ENCODE measurements at places on chromosomes 7 and 10.

DNA sequence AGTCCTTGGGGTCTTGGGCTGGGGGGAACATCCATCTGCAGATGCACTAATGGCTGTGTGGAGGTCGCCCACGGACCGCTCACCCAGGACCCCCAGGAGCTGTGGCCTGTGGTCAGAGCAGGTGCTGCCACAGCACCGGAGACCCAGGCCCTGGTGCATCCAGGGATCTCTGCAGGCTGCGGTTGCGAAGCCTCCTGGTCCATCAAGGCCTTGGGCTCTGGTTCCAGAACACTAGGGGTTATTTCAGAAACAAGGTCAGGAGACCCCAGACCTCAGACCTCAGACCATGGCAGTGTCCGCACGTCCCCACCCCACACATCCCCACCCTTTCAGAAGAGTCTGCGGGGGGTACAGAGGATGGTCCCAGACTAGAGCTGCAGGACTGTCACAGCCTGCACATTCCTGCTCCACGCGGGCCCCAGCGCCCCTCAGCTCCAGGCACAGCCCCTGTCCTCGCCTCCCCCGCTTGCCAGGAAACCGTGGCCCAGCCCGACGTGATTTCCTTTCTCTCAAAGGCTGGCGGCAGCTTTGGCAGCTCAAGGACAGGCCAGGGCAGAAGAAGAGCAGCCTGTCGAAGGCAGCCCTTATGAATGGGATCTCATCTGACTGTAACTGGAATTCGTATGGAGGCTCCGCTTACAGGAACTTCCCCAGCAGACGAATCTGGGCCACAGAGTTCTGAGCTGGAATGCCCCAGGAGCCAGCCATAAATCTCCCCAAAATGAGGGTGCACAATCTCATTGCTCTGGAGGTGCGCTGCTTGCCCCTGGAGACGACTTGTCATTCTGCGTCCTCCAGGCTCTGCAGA is 136.2 kb upstream of the RET start:
- no peak for DNase-seq

- no peak for DNase-seq
Observed at GRCh38 chr10:10545771-10546170, 471.9 kb upstream of the CELF2 start.

DNA sequence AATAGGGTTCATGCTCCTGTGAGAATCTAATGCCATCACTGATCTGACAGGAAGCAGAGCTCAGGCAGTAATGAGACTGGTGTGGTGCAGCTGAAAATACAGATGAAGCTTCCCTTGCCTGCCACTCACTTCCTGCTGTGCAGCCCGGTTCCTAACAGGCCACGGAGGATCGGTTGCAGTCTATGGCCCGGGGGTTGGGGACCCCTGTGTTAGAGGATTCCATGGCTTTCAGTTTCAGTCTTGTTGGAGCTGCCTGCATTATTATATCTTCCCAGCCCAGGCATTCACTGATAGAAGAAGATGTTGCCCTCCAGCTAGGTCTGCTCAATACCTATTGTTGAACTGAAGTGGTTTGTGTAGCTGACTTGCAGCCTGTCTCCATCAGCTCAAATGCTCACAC is 1298.8 kb downstream of the TYW1 start:
- DNase-seq: no peak

DNA sequence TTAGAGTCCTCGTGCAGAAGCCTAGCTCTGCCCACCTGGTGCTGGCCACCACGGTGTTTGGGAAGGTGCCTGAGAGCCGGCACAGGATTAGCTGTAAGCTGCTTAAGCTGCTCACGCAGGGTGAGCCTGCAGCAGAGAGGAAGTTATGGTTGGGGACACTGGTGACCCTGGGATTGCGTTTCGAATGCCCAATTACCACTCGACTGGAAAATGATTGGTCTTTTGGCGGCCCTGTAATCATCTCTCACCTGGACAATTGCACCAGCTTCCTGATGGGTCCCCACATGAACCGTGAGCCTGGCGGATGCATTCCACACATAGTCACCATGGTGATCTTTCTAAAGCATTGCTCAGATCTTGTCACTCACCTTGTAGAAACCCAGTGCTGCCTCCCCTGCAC is 442.3 kb upstream of the ZMIZ1 start:
- DNase-seq: no peak

DNA sequence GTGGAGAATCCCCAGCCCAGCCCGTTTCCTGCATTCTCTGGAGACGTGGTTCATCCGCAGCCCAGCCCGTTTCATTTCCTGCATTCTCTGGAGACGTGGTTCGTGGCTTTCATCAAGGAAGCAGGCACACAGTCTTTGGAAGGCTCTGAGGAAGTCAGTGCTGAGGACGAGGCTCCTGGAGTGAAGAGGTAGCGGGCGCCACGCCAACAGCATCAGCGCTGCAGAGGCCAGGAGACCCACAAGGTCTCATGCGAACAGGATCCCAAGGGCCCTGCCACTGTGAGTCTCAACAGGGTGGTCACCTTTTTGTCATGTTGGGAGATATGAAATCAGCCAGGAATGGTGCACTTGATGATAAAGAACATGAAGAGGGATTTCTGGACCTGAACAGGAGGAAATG is 12.4 kb upstream of the TCERG1L start:
- DNase-seq: no peak
